Activated CD8-positive, alpha-beta memory T cell treated with anti-CD3 and anti-CD28 coated beads, Interleukin-2, amount 10 ng/mL, durations not matched to agents 7 days and 5 days (primary cell): ENCODE measurements at places on chromosomes 2 and 18.
A peak's percentile ranks its signal among the peaks of the same experiment; 100 is the strongest.

GRCh38 chr2:15732341-15733077 is 140.8 kb downstream of the DDX1 start:
- DNase-seq: no peak

GRCh38 chr2:190320696-190321095 is 1.1 kb upstream of the HIBCH start:
- peak; percentile 63 for DNase-seq

DNA sequence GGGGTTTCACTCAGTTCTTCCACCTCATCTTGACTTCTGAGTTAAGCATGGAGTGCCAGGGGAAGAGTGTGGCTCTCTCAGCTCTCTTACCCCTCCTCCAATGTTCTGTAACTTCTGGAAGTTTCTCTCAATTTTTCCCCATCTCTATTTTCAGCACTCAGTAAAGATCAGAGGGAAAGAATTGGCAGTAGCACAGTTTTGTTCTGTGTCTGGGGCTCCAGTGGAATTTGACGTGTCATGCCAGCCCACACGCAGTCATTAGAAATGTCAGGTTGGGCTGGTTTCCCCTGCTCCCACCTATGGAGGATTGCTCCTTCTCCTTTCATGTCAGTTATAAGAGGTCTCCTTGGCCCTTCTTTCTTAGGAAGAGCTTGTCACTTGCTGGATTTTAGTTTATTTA is 104.6 kb upstream of the COL3A1 start:
- DNase-seq: no peak

- DNase-seq: peak; percentile 90
These were observed 6.7 kb downstream of the SP9 start for GRCh38 chr2:174341293-174341994.

GRCh38 chr2:223108351-223109050 is 56.5 kb downstream of the KCNE4 start:
- DNase-seq: no peak

DNA sequence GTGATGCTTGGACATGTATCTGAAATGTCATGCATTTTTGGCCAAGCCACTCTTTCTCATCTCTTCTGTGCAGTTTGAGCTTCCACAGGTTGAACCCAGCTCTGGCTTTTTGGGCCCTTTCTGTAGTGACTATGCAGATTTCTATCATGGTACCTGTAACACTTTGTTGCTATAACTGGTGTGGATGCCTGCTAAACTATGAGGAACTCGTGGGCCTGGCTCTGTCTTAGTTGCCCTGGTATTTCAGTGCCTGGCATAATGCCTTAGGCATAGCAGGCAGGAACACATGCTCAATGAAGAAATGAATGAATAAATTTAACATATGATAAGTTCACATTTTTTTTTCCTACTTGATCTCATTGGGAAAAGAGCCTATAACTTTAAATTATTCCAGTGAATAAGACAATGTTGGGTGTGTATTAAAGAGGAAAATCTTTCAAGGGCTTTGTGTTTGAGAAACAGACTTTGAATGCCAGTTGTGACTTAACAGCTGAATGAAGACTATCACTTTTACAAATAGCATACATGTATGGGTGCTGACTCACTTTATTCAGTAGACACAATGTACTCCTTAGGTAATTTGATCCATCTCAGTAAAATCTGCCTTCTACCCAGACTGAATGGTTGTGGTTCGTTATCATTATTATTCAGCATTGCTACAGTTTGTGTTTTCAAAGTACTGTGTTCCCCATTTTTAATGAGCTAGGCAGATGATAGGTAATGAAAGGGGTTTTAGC is 86.4 kb upstream of the MAP4K3 start:
- no peak for DNase-seq

DNA sequence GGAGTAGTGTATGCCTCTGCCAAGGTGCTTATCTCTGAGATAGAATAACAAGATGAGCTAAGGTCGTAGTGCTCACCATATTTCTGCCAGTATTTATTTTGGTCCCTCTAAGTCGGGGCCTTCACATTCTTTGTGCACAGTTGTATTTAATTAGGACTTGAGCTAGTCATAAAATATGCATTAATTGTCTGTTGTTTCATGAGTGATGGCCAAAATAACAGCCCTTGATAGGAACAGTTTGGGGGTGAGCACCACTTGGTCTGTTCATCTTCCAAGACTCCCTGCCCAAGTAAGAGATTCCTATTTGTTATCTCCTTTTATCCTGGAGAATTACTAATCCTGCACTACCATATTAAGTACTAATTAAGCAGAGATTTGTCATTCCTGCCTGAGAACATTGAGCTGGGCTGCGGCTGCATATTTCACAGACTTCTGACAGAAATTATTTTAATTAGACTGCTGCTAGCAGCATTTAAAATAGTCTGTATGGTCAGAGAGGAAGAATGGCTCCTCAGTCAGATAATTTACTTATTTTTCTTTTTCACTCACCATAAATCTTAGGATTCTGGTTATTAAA is 435.1 kb downstream of the MTX2 start:
- no peak for DNase-seq
